T-helper 9 cell (primary cell): ENCODE measurements at places on chromosomes 3 and 15.

GRCh38 chr3:149443545-149443912 is 31.0 kb upstream of the TM4SF4 start:
- no peak for DNase-seq

DNA sequence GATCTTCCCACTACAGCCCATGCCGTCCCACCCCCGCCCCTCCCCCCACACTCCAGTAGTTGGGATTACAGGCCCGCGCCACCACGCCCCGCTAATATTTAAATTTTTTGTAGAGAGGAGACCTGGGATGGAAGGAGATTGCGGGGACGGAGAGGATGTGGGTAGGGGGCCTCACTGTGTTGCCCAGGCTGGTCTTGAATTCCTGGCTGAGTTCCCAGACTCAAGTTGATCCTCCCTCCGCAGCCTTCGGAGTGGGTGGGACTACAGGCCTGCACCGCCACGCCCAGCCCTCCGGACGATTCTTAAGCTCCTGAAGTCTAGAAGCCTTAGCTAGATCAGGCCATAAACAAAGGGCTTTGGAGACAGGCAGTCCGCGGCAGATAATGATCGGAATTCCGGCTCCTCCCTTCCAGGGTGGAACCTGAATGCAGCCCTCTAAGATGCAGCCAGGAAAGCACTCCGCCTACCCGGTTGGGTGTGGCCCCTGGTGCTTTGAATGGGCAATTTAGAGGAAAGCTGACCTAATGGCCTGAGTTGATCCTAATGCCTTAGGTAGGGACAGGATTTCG is at the start of gene DPPA2:
Gene DPPA2 (minus strand): TSS at position 356 of the 569 bp plus-strand sequence. CDS start 1,975 bp downstream, outside the sequence.
- DNase-seq: no peak

GRCh38 chr15:85624291-85624801 is 170.4 kb downstream of the KLHL25 start:
- DNase-seq: no peak

- DNase-seq: no peak
These were observed 730.2 kb upstream of the DPPA4 start for GRCh38 chr3:110067527-110067926.

- DNase-seq: no peak
These were observed 666.0 kb upstream of the NR2F2 start for GRCh38 chr15:95664450-95664849.

DNA sequence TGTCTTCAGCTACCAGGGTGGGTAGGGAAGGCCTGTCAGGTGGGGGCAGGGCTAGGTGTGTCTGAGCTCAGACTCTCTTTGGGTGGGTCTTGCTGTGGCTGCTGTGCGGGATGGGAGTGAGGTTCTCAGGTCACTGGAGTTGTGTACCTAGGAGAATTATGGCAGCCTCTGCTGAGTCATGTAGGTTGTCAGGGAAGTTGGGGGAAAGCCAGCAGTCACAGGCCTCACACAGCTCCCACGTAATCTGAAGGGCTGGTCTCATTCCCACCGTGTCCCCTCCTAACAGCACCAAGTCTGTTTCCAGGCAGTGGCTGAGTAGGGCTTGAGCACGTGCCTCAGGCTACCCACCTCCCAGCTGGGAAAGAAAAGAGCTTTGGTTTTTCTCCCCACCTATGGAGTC is 67.0 kb downstream of the CHCHD4 start:
- DNase-seq: no peak

DNA sequence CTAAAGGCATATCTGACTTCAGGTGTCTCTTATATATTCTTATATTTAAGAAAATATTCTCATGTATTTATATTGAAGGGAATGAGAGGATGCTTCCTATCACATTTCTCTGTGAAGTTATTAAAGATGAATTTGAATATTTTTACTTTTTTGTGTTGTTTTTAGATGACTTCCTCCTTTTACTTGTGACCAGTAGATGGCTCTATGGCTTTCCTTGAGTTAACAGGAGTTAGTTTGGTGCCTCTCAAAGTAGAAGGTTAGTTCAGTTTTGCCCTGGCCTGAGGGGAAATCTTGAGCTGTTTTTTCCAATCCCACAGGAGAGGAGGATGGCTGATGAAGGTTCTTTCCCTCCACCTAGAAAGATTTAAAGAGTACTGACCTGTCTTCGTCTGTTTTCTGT is 80.7 kb downstream of the SQOR start:
- no peak for DNase-seq

GRCh38 chr3:128309026-128309425 is 155.7 kb downstream of the EEFSEC start:
- DNase-seq: no peak

DNA sequence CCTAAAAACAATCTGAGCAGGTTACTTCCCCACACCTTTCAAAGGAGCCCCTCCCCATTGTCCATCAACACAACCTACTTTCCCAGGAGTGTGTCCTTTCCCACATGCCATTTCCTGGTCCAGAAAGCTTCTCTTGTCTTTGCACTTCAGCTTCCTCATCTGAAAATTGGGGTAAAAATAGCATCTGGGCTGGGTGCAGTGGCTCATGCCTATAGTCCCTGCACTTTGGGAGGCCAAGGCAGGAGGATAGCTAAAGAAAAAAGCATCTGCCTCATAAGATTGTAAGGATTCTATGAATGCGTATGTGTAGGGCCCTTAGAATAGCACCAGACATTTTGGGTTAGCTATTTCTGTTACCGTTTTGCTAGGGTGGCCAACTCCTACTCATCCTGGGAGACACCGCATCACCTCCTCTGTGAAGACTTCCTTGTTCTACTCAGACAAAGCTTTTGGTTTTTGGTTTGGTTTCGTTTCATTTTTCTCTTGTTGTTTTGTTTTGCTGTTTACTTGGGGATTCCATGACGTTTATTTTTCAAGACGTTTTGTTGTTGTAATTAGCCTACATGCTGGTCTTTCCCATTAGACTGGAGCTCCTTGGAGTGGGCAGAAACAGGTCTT is 224.4 kb upstream of the TLE3 start:
- no peak for DNase-seq

DNA sequence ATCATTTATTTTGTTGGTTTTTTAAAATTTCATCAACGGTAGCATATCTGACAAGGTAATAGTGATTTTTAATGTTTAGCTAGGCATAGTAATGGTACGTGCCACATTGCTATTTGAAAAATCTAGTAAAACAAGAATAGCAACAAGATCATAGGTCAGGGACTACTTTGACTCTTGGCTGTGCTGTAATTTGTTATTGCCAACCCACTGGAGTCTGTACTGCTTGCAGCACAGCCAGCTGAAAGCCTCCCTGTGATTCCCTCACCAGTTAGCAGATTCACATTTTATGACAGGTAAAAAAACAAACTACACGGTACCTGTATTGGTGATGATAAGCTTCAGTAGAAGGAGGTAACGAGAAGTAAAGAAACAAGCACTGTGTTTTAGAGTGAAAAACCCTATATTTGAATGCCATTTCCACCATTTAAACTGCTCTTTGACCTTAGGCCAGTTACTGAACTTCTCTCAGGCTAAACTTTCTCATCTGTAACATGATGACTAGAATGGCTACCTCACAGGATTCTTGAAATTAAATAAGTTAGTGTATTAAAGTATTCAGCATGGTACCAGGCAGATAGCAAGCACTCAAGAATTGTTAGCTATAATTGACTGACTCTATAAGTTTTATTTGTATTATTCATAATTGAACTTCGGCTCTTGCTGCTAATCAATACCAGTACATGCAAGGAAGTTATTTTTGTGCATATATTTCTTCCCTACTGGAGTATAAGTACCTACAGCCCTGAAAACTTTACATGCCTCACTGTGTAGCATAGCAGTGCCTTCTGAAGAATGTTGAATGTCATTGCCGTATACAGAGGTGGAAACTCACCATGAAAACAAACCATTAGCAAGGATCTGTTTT is 16.1 kb downstream of the FILIP1L start:
- DNase-seq: no peak

DNA sequence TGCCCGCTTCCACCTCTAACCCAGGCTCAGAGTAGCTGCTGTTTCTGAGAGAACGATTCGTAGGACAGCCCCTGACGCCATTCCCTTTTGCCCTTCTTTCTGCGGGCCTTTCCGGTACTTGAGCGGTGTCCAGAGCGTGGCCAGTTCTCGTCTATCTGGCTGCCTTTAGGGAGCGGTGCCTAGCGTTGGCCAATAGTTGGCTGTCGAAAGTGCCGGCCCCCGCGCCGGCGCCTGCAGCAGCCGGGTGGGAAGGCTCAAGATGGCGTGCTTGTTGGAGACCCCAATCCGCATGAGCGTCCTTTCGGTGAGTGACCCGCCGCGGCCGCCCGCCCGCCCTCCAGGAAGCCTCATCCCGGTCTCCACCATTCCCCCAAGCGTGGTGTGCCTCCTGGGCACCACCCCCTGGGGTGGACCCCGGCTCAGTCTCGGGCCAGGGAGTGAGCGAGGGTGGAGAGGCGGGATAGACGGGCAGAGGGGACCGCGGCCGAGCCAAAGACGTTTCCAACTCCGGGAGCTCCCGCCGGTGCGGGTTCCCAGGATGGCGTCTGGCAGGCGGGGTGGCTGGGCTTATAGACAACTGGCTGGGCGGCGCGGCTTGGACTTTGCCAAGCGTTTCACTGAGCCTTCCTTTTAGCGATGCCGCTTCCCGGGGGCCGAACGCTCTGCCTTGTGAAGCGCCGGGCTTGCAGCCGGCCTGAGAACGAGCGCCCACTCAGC is at the start of gene ARMC8:
Gene ARMC8 (plus strand): TSS at position 6 of the 717 bp plus-strand sequence. CDS start 254 bp downstream, at position 260.
- DNase-seq: no peak

GRCh38 chr3:134823679-134824078 is 28.6 kb downstream of the EPHB1 start:
- DNase-seq: no peak

GRCh38 chr3:67037615-67038014 is 39.5 kb downstream of the KBTBD8 start:
- no peak for DNase-seq

DNA sequence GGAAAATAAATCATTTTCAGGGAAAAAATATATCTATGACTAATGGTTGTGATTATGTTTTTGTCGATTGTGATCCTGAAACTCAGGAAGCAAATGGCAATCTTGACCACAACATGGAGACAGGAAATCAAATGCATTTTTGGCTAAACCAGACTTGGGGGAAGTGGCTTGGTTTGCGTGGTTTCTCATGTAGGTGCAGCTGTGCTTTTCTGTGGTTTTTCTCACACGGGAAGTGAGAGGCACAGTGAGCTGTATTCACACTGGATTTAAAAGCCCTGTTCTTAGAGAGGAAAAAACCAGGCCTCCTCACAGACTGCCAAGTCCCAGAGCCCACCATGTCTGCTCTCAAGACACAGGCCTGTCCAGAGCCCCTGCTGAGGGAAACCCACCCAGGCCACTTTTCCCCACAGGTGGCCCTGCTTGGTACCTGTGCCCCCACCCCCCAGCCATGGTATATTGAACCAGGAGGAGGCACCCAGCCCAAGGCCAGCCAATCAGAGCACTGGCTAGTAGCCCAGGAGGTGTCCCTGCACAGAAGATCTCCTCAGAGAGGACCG is 46.1 kb downstream of the BTD start:
- peak; percentile 21 for DNase-seq

DNA sequence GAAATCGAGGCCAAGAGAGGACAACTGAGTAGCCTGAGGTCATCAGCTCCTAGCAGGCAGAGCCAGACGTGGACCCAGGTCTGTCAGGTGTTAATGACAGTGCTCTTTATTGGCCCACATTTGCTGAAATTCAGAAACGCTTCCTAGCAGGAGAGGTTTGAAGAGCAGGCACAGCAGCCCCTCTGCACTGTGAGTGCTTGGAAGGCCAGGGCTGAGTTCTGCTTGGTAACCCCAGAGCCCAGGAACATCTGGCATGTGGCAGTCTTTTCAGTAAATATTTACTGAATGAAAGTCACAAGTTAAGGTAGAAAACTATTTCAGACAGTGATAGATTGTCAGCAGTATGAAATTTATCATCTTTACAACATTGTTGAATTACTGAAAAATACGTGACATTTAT is 102.4 kb downstream of the PLCL2 start:
- no peak for DNase-seq

DNA sequence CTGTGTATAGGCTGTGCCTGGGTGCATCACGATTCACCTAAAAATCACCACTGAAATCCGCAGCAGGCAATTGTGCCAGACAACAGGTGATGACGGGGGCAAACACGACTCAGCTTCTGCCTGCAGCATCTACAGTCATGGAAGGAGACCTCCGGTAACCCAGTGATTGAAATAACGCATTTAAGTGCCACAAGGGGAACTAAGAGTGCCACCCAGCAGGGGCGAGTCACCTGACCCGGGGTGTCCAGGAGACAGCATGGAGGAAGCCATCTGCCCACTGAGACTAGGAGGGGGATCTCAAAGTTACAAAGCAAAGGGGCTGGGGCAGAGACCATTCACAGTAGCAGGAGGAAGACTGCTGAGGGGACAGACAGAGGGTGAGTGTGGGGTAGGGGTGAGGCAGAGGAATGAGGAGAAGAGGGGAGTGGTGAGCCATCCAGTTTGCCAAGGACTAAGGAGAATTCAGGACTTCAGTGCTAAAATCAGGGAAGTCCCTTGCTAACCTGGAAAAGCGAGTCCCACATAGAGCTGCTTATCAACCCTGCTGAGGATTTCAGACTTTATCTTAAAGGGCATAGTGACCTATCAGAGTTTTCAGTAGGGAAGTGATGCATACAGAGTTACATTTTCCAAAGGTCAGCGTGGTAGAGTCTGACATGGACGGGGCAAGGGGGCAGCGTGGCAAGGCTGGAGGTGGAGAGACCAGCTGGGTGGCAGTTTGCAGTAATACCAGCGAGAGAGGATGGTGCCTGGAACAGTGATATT is 256.7 kb upstream of the HES1 start:
- DNase-seq: no peak

DNA sequence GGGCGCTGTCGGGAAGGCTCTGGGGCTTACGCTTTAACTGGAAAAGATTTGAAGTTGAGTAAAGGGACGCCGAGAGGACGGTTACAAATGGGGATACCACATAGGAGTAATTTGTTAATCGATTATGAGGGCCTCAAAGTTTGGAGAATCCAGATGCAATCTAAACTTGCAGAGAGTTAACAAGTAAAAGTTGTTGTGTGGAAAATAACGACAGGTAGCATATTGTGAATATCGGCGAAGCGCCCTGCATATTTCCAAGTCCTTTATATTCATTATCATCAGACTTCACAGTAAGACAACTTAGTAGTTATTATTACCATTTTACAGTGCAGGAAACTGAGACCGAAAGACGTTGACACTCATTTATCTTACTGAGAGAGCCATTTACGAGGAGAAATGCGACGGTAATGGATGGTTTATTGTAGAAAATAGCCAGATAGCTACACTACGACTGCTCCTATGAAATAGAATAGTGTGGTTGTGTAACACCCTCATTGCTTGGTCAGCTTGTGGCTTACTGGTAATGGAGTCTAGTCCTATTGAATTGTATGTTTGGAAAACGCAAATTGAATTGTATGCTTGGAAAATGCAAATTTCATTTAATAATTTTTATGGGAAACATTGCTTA is 700 bp downstream of the MKRN2 start:
- no peak for DNase-seq

GRCh38 chr3:49238274-49239127 is 38.5 kb downstream of the C3orf62 start:
- DNase-seq: no peak
